ENCODE measurements at places on chromosomes 2 and 18.

DNA sequence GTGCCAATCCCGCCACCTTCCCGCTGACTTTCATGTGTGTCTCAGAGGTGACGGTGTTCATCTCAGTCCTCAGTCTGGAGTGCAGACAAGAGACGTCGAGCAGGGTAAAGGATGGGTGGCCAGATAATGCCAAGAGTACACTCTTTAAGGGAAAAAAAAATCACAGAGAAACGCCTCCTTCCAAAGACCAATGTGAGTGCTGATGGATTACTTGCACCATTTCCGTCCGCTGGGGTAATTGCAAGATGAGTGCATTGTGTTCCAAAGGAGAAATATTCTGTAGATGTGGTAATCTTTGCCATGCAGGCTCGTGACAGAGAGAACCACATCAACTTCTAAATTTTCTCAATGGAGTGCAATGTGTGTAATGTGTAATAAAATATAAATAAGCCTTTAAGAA, 81.0 kb downstream of the KLHL29 start:
- DNase-seq: no peak

DNA sequence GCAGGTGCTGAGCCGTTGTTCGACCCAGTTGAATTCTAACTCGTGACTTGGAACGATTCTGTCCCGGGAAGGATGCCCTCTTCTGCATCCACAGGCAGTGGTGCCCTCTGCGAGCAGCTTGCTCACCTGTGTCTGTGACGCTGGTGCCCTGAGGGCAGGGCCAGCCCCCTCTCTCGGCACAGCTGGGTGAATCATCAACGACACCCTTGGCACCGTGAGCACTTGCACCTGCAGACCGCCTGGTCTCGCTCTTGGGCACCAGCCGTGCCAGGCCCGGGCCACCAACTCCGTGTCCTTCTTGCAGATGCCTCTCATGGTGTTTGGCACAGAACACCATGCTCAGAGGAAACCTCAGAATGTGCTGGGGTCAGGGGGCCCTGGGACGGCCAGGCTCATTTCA, 75.0 kb downstream of the SLC66A2 start:
- no peak for DNase-seq

- no peak for DNase-seq
Measured at GRCh38 chr2:51510303-51510702, 478.4 kb upstream of the NRXN1 start.

DNA sequence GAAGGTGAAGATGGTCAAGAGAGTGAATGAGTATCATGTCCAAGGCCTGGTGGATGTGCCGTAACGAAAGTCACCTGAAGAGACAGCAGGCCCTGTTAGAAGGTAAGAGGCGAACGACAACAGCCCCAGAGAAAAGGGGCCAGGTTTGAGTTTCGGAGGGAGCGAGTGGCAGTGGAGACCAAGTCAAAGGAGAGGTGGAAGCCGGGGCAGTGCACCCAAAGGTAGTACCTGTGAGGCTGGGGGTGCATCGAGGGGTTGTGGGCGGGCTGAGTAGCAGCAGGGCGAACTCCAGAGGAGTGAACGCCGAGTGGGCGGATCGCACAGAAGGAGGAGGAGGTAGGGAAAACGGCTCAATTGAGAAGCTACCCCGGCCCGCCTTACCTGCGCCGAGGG, 358 bp downstream of the USP37 start:
- no peak for DNase-seq

GRCh38 chr2:163877316-163877715, 141.5 kb upstream of the FIGN start:
- peak; percentile 22 for DNase-seq

DNA sequence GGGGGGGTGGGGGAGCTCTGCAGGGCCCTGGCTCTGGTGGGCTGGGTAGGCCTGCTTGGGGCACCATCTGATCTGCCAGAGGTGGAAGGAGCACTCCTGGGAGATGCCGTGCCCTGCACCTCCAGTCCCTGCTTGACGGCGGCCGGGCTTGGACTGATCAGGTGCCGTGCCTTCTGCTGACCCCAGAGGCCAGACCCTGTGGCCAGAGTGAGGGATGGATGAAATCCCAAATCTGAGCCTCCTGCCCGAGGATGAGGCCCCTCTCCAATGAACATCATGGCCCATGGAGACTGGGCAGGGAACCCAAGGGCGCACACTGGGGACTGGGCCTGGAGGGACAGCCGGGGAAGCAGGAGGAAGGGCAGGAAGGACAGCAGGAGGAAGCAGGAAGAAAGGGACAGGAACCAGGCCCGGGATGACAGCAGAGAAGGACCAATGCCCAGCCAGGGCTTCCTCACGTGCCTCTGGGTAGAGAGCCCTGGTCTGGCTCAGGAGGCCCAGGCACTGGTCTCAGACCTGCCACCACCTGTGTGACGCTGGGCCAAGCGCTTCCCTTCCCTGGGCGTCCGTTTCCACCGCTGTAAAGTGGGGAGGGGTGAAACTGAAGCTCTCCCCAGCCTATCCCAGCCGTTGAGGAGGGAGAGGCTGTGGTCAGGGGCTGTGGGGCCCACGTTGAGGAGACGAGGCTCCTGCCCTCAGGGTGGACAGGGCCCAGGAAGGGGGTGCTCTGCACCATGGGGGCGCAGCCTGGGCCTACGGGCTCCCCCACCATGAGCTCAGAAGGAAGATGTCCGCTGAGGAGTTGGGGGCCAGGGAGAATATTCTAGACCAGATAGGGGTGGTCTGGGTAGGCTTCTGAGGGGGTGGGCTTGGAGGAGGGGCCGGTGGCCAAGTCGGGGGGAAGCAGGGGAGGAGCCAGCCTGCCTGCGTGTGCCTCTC, 1.0 kb upstream of the GPR35 start:
- DNase-seq: no peak

DNA sequence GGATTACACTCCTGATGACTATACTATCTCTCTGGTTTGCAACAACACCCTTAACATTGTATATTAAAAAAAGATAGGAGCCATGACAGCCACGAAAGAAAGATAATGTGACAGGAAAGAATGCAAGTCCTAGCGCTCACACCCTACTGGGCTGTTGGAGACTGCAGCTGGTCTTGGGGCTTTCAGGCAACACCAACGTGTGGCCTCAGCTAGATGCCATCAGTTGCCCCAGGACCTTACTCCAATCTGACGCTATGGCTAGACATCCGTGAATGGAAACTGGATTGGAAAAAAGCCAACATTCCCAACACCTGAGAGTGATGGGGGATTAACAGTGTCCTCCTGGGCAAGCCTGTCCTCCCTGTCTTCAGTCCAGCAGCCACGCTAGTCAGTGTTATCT, 357.4 kb upstream of the GULP1 start:
- DNase-seq: no peak

DNA sequence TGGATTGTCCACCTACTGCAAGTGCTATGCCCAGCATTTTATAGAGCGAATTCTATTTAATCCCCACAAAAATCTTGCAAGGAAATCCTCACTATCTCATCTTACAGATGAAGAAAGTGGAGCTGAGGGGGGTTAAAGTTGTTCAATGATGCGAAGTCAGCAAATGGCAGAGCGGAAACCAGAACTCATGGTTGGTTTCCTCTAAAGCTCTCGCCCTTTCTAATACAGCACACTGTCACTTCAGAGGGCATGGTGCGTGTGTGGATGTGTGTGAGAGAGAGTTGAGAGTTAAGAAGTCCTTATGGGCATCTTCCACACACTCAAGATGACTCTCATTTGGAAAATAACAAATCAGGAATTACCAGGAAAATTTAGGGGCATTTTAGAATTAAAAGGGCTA, 78.4 kb downstream of the TGFA start:
- no peak for DNase-seq

DNA sequence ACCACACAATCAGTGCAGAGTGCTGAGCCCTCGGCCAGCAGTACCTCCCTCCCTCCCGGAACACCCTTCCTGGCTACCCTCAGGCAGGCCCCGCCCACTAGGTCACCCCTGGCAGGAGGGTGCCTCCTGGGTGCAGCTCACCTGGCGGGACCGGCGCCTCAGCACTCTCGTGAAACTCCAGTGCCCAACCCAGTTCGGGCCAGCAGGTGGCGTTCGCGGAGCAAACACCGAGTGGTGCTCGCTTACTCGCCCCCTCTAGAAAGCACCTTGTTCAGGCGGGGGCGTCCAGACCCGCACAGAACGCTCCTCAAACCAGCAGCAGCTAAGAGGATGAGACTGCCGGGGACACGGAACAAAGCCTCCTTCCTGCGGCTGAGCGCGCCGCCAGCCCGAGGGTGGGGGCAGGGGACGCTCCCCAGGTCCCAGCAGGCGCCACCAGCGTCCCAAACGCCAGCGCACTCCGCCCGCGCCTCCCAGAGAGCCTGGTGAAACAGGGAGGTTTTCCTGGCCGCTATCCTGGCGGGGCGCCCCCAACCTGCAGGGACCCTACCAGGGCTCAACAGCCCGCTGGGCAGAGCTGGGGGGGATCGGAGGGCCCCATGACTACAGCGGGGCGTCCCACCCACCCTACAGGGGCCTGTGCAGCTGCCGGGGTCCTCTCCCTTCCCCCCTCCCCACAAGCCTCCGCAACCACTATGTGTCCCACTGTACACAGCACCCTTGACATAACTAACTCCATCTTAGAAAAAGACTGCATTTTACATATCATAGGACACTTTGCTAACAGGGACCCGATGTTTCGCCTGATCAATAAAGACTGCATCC, 44.7 kb downstream of the MRPS5 start:
- DNase-seq: peak; percentile 83

DNA sequence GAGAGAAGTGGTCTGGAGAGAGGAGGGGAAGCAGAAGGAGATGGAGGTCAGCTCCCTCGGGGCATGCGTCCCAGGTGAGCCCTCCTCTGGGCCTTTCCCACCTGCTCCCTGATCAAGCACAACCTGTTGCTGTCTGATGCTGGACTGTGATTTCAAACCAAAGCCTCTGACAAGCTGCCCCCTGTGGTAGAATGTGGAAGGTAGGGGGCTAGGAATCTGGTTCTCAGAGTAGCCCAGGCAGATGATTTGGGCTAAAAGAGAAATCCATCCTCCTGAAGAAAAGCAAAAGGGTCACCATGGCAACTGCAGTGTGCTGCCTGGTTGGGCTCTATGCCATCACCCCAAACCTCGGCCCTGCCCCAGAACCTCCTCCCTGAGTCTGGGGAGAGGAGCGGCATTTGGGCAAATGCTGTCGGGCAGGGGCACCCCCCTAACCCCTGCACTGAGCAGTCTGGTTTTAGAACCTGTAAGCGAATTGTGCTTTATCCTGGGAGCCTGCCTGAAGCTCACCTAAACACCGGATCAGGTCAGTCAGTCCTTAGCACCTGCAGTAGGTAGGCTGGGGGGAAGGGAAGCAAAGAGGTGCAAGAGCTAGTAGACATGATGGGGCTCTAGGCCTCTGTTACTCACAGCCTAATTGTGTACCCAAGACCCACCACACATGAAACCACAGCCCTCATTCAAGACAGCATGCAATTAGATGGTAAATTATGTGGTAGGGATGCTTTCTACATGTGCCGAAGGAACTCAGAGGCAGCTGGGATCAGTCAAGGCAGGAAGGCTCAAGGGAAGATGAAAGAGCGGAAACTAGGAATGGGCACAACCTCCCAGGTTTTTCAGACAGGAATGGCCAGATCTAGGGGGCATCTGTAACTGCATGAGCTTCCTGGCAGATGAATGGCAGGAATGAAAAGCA, 83.5 kb downstream of the DNMT3A start:
- no peak for DNase-seq

GRCh38 chr2:28277466-28277865, 115.2 kb upstream of the FOSL2 start:
- DNase-seq: no peak

- no peak for DNase-seq
Measured at GRCh38 chr2:69171116-69171896, 158.3 kb downstream of the ANTXR1 start.

DNA sequence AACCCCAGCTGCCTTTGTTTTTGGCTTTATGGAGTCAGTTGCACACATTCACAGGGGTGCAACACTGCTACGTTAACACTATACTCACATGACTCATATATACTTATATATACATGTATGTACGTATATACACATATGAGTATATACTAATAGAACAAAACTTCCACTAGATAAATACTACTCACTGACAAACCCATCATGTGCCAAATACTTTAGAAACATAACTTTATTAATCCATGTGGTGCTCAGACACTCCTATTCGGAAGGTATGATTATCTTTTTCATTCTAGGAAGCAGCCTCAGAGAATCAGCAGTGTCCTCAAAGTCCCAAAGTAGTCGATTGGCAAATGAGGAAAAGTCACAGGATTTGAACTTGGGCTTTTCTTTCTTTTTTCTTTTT, 7.9 kb downstream of the PMAIP1 start:
- DNase-seq: no peak

Data from HTR-8/SVneo (cell line).